ENCODE measurements at places on chromosomes 7 and 10.

DNA sequence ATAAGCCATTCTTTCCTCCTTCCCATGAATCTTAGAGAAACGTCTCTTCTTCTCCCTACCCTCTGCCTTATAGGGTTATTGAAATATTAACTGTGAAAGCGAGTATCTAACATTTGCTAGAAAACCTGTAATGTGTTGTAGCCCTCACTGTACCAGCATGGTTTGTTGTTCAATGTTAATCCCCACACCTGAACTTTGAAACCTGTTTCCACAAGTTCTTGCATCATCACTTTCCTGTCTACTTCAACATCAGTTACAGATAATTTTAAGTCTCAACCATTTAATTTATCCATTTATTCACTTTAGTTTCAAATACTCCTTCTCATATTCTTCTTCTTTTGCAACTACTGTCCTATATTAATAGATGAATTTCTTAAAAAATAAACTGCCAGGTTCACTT, 148.2 kb downstream of the ETV1 start:
- no peak for DNase-seq

DNA sequence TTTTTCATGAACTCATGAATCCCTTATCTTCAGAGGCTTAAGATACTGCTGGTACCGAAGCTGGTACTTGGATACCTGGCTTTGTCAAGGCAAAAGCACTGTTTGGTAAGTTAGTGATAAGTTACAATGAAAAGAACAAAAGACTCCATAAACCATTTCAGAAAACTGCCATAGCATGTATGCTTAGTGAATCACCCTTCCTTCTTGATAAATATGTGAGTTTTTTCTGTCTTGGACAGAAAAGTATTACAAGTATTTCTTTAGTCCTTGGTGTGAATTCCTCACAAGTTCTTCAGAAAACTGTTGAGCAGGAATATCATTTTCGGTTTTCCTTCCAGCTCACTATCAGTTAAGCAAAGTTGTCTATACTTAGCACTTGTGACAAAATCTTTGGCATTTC, 25.6 kb downstream of the PUS7 start:
- no peak for DNase-seq

DNA sequence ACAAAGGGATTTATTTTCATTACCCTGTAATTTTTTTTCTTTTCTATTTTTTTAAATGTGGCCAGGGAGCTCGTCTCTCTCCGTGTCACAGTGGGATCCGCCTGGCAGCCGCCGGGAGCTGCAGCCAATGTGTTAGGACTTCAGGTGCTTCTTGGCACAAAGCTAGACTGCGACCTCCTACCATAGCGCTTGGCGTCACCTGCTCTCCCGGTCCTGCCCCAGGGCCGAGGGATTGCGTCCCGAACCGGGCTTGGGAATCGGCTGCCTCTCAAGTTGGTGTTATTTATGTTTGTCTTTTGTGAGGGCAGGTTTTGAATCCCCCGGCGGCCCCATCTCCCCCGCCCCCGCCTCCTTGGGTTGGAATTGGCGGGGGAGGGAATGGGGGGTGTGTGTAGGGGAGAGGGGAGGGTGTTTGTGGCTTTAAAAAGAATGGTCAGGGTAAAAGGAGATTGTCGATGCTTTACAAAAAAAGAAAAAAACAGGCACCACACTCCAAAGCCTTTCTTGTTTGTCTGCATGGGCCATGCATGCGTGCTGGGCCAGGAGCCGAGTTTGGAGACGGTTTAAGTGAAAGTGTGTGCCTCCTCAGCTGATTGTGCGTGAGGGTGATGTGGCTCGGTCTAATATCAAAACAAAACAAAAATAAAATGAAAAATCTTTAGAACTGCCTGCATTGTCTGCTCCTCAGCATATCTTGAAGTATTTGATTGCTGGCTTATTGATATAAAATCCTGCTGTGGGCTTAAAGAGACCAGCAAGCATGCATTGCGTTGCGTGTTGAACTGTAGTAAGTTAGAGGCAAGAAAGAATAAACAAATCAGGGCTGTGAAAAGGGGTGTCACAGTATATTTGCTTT, 1.2 kb downstream of the PPP1R9A start:
- no peak for DNase-seq

GRCh38 chr10:4755286-4755989, 70.6 kb upstream of the AKR1E2 start:
- DNase-seq = no peak

GRCh38 chr10:131576341-131577177, 265.0 kb upstream of the TCERG1L start:
- no peak for DNase-seq

- DNase-seq = no peak
Measured at GRCh38 chr10:50314169-50315071, 63.1 kb upstream of the ASAH2 start.

GRCh38 chr7:42492920-42493319, 255.9 kb upstream of the GLI3 start:
- DNase-seq = no peak

GRCh38 chr7:519484-520390, at the start of gene PDGFA:
Gene PDGFA (minus strand): TSS chr7:519846. CDS start chr7:519001, 845 bp downstream.
- no peak for DNase-seq

DNA sequence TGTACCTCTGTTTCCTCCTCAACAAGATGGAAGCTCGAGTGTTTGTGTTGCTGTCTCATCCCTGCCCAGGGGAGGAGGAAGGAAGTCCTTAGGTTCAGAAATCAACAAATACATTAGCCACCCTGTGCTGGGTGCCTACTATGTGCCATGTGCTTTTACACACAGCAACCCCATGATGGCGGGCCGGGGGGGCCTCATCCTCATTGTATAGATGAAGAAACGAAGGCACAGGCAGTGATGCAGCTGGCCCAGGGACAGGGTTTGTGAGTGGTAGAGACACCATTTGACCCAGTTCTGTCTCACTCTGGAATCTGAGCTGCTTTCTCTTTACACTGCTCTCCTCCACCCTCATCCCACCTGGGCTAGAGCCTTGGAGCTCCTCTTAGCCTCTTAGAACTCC, 1.9 kb upstream of the CALHM2 start:
- no peak for DNase-seq

DNA sequence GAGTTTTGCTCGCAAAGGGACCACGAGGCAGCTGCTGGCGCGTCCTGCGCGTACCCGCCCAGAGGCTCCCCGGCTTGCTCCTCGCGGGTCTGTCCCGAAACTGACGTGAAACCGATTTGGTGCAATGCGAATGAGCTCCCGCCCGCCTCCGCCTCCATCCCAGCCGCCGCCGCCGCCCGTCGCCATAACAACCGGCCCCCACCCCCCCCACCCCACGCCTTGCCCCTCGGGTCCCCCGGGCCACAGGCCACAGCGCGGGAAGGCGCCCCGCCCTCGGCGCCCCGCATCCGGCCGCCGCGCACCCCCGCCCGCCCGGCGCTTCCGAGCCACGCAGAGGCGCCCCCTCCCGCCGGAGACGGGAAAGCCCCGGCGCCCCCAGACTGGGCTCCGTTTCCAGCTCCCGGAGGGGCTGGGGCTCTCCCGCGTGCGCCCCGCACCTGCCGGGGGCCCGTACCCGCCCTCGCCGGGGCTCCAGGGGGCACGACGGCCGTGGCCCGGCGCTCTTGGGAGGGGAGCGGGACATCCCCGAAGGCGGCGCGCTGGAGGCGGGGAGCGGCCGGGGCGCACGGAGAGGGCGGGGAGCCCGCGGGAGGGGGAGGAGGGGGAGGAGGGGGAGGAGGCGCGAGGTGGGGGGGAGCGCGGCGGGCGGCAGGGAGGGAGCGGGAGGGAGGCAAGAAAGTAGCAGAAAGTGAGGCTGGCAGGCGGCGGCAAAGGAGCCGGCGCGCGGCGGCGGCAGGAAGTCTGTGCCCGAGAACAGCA, at the start of gene CAMK1D:
Gene CAMK1D (plus strand): TSS at position 678 of the 759 bp plus-strand sequence.
- DNase-seq = peak; percentile 83

GRCh38 chr7:100008525-100008924, 6.9 kb upstream of the ZKSCAN1 start:
- no peak for DNase-seq

DNA sequence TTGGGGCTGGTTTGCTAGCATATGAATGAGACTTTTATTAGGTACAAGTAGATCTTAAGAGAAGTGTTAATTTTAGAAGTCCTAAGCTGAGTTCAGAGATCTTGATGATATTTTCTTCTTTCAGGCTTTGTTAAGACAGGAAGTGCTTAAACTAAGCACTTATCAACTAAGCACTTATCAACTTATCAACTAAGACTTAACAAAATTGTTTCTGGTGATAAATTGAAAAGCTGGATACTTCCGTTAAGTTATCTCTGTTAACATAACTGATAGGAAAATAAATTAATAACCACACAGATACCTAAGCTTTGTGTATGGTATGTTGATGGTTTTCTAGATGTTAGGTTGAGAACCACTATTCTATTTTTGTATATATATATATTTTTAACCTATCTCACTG, 113.7 kb downstream of the PHTF2 start:
- DNase-seq = no peak

DNA sequence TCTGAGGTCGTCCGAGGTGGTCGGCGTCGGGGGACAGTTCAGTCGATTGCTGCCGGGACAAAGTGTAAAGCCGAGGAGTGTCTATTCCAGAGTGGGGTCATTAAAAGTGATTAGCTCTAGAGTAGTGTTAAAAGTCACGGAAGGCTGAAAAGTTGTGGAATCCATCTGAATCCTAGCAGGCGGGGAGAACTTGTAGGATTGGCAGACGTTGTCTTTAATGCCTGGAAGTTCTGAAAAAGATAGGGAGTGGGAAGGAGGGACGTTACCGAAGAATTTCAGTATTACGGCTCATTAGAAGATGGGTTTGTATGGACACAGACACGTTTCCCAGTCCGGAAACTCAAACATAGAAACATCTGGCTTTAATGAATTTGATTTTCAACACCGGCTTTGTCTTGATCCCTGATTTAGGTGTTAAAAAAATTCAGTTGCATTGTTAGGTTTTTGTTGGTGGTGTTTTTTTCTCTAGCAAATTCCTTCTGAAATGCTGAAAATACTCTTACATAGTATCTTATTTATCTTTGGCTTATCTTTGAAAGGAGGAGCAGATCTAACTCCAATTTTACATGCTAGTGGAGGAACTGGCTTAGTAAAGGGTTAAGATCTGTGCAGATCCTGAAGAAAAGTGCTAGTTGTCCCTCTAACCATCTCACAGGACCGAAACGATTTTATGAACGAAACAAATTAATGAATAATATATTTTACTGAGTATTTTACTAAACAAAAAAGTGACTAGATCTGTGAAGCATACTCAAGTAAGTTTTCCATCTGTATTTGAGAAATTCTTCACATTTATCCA, 900 bp downstream of the MKLN1 start:
- no peak for DNase-seq

DNA sequence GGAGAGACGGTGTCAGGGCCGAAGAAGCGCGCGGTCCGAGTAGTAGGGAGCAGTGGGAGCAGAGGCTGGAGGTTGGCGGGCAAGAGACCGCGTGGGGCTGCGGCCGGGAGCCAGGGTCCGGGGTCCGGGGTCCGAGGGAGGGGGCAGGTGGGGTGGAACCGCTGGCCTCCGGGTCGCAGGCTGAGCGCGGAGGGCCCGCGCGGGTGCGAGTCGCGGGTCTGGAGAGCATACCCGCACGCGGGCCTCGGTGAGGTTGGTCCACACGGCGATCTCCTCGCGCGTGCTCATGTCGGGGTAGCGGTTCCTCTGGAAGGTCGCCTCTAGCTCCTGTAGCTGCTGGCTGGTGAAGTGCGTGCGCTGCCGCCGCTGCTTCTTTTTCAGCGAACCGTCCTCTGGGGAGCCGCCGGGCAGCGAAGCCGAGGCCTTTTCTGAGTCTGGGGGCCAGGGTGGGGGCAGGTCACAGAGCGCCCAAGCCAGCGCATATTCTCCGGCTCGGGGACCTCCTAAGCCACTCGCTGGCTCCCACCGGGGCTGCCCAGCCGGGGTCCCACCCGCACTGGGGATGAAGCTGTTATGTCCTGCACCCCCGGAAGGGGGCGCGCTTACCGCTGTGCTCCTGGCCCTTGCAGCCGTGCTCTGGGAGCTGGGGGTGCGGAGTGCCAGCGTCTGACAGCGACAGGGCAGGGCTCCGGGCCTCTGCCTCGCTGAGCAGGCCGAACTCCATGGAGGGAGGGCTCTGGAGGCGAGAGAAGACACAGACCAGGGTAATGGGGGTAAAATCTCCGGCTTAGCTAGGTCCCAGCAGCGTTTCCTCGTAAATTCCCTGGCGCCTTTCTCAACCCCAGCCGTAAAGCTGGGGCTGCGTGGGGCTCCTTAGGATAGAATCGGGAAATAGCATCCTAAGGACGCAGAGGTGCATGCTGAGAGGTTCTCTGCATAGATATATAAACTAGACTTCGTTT, 5.5 kb downstream of the ELOVL3 start:
- peak; percentile 74 for DNase-seq

- no peak for DNase-seq
Measured at GRCh38 chr7:105917659-105918058, 41.3 kb upstream of the ATXN7L1 start.

- no peak for DNase-seq
Measured at GRCh38 chr10:49168831-49169500, 19.2 kb downstream of the TMEM273 start.

DNA sequence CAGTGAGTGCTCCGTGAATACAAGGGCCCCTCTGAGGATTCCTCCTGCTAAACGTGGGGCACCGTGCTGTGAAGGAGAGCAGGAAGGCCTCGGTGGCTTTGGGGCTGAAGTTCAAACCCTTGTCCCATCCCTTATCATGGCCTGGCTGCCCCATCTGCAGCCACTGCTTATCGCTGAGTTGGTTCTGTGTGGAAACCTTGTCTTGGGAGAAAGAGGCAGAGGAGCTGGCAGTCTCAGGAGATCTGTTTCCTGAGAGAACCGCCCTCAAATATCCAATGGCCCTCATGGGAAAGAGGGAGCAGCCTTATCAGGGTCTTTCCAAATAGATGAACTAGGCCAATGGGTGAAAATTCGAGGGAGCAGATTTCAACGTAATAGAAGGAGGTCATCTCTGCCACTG, 52.0 kb upstream of the NRF1 start:
- no peak for DNase-seq

- no peak for DNase-seq
Measured at GRCh38 chr10:97042716-97043562, 142.8 kb downstream of the SLIT1 start.

GRCh38 chr10:11667756-11668155, 56.3 kb upstream of the USP6NL start:
- no peak for DNase-seq

- DNase-seq = no peak
Measured at GRCh38 chr7:157613575-157614322, 276.9 kb downstream of the DNAJB6 start.

- no peak for DNase-seq
Measured at GRCh38 chr10:115001506-115002381, 63.7 kb downstream of the TRUB1 start.

DNA sequence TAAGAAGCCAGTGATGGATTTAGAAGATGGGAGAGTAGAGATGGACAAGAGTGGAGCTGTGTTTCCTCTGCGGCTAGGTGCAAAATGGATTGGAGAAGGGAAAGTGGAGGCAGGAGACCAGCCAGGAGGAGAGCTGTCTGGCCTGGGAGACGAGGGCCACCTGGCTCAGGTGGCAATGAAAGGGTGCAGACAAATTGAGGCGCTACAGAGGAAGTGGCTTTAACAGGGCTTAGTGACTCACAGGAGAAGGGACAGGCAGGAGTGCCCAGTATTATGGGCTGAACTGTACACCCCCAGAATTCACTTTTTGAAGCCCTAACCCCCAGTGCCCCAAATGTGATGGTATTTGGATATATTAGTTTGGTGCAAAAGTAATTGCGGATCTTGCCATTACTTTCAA, 65.6 kb upstream of the DUSP5 start:
- no peak for DNase-seq

Measured in activated naive CD4-positive, alpha-beta T cell treated with anti-CD3 and anti-CD28 coated beads, Interleukin-2, amount 50 U/mL, for 16 hours (primary cell).